Stimulated activated CD4-positive, alpha-beta T cell treated with anti-CD3 and anti-CD28 coated beads, Interleukin-15, amount 100 ng/mL, for 48 hours (primary cell): ENCODE measurements at places on chromosomes 3 and 15.

DNA sequence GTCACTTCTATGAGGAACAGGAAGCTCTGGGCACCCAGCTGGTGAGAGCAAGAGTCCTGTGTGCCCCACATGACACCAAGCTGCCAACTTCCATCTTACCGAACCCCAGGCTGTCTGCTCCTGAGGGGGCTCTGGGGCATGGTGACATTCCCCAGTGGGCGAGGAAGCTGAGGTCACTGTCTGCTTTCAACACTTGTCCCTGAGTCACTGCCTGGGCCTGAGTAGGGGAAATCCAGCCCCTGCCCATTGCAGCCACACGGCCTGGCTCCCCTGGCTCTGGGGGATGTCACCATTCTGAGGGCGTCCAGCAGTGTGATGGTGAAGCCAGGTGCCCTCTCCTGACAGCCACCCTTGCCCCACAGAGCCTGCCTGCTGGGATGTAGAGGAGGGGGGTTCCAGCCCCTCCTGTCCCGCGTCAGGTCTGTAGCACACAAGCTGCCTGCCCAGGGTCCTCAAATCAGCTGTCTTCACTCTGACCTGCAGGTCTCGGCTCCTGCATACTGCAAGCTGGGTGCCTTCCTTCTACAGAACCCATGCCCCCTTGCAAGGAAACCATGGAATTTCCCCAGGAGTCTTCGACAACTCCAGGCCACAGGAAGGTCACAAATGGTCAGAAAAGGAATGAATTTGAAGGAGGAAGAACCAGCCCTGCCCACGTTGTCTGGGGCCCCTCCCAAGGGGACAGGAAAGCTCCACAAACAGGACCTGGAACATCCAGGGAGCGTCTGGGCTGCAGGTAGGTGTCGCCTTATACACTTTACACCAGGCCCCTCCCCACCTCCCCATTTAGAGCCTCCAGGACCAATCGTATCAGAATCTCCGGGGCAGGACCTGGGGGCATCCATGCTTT, 69.9 kb upstream of the GATM start:
- no peak for DNase-seq

DNA sequence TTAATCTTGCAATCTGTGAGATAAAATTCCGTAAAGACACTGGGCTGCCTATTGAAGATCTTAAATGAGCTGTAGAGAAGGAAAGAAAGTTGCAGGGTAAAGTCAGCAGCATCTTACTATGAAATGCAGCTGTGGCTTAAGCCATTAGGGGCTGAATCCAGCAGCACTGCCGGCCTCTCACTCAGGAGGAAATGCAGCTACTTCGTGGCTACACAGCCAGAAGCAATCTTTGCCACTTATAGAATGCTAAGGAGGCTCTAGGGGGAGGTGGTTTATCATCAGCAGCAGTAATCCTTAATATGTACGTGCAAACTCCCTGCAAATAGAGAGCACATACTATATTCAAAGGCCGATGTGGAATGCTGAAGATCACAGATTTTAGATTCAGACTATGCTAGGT, 19.1 kb upstream of the MCTP2 start:
- no peak for DNase-seq

DNA sequence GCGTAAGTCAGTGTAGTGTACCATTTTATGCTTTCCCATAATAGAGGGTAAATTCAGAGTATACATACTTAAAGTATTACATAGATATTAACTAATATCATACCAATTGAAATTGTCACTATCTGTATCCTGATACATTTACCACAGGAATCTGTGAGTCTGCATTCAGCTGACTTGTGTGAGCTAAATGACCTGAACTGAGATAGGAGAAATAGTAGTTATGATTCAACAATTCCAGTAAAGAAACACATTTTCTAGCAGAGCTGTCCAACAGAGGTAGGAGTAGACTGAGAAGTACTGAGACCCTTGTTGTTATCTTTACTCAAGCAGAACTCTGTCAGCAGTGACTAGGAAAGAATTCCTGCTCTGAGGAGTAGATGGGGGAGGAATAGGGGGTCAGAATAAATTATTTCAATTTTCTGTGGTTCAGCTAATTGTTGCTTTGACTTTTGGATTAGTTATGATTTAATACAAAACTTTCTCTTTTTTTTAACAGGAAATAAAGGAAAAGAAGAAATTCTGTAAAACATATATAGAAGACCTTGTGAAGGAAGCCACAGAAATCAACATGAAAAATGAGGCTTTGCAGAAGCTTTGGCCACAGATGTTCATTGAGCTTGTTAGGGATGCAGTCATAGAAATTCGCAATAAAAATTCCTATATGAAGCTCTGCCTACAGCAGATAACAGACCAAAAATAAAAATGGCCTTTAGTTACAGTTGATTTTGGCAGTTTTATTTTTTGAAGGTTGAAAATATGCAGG, 66.2 kb upstream of the THSD4 start:
- no peak for DNase-seq

DNA sequence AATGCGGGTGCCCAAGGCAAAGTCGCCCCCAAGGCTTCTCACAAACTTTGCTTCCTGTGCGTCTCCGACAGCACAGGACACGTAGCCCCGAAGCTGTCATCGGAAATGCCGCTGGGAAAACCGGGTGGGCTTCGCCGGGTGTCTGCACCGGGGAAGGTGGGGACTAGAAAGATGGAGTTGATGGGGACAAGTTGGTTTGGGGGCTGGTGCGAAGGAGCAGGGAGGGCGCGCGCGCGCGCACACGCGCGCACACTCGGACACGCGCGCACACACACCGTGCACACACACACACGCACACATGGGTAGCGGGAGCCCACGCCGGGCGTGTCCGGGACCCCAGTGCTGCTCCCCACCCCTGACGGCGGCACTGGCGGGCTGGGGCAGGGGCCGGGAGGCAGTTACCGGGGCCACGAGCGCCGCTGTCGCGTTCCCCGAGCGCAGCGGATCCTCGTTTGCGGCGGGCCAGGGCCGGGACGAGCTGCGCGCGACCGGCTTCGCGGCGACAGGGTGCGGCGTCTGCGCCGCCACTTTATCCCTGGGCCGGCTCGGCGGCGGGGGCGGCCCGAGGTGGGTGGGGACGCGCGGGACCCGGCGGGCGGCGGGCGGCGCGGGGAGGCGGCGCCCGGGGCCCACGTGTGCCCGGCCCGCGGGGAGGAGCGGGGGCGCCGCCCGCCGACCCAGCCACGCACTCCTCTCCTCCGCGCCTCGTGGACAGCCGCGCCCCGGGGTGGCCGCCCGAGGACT, 539 bp upstream of the MGLL start:
- no peak for DNase-seq

GRCh38 chr3:122555275-122556071, 8.6 kb downstream of the PARP9 start:
- no peak for DNase-seq
